ENCODE measurements at places on chromosomes 3 and 15.

DNA sequence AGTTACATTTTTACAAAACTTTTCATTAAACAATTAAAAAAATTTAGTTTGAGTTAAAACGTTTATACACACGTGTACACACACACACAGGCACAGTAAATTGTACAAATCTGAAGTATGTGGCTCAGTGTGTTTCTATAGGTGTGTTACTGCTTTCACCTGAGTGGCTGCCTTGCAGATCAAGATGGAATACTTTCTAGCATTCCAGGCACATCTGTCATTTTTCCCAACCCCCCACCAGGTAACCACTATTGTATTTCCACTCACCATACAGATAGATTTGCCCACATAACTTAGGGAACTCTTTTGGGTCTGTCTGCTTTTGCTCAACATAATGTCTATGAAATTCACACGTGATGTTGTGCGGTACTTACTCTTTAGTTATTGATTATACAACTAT, 141.1 kb downstream of the PTPRG start:
- DNase-seq = no peak

GRCh38 chr3:169661361-169662131, 2.0 kb downstream of the MECOM start:
- no peak for DNase-seq

DNA sequence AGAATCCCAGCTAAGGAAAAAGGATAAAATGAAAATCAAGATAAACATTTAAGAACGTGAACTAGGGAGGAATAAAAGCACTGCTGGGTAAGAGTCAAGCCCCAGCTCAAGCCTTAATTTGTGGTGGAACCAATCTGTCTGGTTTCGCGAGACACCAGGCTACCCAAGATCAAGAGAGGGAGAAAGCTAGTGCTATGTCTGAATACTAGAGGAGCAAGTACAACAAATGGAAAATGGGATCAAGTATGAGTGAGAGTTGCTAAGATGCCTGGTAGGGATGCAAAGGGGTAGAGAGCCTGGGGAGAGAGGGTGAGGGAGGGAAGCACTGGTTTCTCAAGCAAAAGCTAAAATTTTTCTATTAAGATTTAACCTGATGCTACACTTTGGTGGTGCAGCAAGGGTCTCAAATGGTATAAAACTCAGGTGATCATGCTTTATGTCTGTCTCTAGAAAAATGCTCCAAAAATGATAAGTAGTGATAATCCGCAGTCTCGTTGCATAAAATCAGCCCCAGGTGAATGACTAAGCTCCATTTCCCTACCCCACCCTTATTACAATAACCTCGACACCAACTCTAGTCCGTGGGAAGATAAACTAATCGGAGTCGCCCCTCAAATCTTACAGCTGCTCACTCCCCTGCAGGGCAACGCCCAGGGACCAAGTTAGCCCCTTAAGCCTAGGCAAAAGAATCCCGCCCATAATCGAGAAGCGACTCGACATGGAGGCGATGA, 1.7 kb upstream of the SETD5 start:
- DNase-seq = no peak

GRCh38 chr3:127016043-127016343, 33.1 kb downstream of the PLXNA1 start:
- DNase-seq = no peak

All from memory B cell (primary cell).